ENCODE measurements at places on chromosomes 6 and 20. TPM values are rescaled to one million over a fixed set of nuclear protein-coding genes. Genes with fewer than 3 reads are reported as not detected.

The EEF1A2 gene
- total RNA-seq: 147 TPM

The SLC17A3 gene
- 1.1 TPM for total RNA-seq

The PGC gene
- total RNA-seq: not detected

The OSER1 gene
- total RNA-seq: 57.3 TPM

The TSPYL1 gene
- 33.6 TPM for total RNA-seq

The C20orf144 gene
- 0.13 TPM for total RNA-seq

The UST gene
- 3.3 TPM for total RNA-seq

The WFDC12 gene
- total RNA-seq: not detected

The KCNK16 gene
- not detected for total RNA-seq

The TTK gene
- total RNA-seq: 17.1 TPM

The DUSP15 gene
- total RNA-seq: 1.1 TPM

The NINL gene
- 14.5 TPM for total RNA-seq

The OPRM1 gene
- total RNA-seq: not detected

The LIN28B gene
- 1.5 TPM for total RNA-seq

The PLG gene
- not detected for total RNA-seq

The MCHR2 gene
- not detected for total RNA-seq

The MYMX gene
- not detected for total RNA-seq

The SAPCD1 gene
- 2.7 TPM for total RNA-seq

The PPP1R16B gene
- total RNA-seq: 0.12 TPM

The PBOV1 gene
- not detected for total RNA-seq

The SOX18 gene
- 1.9 TPM for total RNA-seq

The SPTLC3 gene
- 0.07 TPM for total RNA-seq

The SEL1L2 gene
- not detected for total RNA-seq

The AARS2 gene
- 8.5 TPM for total RNA-seq

The FAM209B gene
- 0.48 TPM for total RNA-seq

The SLC22A23 gene
- 10.3 TPM for total RNA-seq

The HDDC2 gene
- 93.9 TPM for total RNA-seq

The VWA7 gene
- 2.0 TPM for total RNA-seq

The CCN6 gene
- total RNA-seq: not detected

The SYNDIG1 gene
- 2.3 TPM for total RNA-seq

The BLCAP gene
- total RNA-seq: 49.5 TPM

The SLC17A2 gene
- total RNA-seq: not detected

The SLC24A3 gene
- not detected for total RNA-seq

The UNC5CL gene
- 0.52 TPM for total RNA-seq

The USP49 gene
- 0.96 TPM for total RNA-seq

The NMBR gene
- not detected for total RNA-seq

The PRELID3B gene
- 57.3 TPM for total RNA-seq

The MEP1A gene
- total RNA-seq: not detected

The C6orf15 gene
- not detected for total RNA-seq

The EIF6 gene
- 422 TPM for total RNA-seq

The CPXM1 gene
- total RNA-seq: not detected

The FAXC gene
- total RNA-seq: 6.4 TPM

The SLC35F1 gene
- not detected for total RNA-seq
